ENCODE measurements at places on chromosomes 16 and 17.

DNA sequence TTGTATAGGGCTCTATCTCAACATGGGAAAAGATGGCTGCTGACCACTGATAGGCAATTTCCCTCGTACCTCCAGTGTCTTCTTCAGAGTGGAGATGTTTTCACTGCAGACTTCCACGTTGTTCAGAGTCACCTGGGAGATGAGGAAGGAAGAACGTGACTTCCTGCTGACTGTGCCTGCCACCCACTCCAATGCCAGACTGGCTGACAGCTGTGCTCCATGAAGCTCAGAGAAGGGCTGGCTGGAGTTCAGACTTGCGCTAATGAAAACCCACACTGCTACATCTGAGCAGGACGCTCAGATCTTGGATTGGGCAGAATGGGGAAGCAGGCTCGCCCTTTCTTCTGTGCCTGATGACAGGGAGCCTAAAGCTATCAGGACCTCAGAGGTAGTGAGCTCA is 33.1 kb downstream of the COG4 start:
- no peak for DNase-seq

DNA sequence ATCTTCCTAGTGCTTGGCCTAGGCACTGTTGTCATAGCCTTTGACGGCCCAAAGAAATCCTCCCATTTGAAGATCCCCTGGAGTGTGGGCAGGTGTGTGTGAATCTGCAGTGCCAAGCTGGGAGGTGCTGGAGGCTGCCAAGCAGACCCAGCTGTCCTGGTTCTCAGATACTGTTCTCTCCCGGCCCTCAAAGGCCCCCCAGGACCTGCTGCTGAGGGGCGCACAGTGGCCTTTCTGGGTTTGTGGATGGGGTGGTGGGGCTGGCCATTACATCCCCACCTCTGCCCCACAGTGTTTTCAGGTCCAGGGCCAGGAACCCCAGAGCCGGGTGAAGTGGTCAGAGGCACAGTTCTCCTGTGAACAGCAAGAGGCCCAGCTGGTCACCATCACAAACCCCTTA is 60.5 kb downstream of the MRC2 start:
- DNase-seq: no peak

- DNase-seq: no peak
Observed at GRCh38 chr17:10754861-10755591, 25.2 kb upstream of the TMEM220 start.

- no peak for DNase-seq
Observed at GRCh38 chr16:30567991-30568638, 3.4 kb downstream of the ZNF688 start.

- no peak for DNase-seq
Observed at GRCh38 chr17:81037798-81038733, 3.1 kb downstream of the BAIAP2 start.

DNA sequence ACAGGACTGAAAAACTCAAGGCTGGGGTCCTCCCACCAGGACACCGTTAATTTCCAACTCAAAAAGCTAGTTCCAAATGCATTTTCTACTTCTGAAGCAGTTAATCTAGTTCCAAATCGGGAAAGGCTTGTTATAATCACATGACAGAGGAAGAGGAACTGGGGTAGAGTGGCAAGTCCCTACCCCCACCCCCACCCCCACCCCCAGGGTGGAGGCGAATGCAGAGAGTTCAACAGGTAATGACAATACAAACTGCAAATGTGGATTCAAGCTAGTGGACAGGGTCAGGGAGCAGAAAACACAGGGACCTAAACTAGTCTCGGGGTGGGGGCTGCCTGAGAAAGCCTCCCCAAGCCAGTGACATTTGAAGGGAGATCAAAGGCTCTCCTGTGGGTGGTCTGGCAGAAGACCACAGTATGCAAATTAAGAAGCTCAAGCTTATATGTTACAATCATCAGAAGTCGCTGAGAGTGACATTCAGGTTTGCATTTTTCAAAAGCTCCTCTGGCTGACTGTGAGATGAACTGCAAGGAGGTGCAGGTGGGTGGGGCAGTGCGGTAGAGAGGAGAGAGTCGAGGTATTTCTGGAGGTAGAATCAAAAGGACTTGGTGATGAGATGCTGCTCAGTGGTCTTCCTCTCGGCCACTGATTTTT is 56.4 kb upstream of the SLC25A19 start:
- no peak for DNase-seq

DNA sequence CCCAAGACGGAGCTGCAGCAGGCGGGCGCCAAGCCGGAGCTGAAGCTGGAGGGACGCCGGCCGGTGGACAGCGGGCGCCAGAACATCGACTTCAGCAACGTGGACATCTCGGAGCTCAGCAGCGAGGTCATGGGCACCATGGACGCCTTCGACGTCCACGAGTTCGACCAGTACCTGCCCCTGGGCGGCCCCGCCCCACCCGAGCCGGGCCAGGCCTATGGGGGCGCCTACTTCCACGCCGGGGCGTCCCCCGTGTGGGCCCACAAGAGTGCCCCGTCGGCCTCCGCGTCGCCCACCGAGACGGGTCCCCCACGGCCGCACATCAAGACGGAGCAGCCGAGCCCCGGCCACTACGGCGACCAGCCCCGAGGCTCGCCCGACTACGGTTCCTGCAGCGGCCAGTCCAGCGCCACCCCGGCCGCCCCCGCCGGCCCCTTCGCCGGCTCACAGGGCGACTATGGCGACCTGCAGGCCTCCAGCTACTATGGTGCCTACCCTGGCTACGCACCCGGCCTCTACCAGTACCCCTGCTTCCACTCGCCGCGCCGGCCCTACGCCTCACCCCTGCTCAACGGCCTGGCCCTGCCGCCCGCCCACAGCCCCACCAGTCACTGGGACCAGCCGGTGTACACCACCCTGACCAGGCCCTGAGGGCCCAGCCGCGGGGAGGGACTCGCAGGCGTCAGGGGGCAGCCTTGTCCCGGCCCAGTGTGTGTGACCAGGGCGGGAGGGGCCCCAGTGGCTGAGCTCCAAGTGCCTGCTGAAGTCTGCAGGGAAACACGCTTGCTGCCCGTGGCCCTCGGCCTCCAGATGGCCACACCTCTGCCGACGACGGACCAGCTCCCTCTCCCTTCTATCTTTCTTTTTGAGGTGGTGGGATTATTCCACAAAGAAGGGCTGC is 3.4 kb downstream of the SOX8 start:
- DNase-seq: no peak

GRCh38 chr16:51359141-51359955 is 208.3 kb upstream of the SALL1 start:
- DNase-seq: no peak

DNA sequence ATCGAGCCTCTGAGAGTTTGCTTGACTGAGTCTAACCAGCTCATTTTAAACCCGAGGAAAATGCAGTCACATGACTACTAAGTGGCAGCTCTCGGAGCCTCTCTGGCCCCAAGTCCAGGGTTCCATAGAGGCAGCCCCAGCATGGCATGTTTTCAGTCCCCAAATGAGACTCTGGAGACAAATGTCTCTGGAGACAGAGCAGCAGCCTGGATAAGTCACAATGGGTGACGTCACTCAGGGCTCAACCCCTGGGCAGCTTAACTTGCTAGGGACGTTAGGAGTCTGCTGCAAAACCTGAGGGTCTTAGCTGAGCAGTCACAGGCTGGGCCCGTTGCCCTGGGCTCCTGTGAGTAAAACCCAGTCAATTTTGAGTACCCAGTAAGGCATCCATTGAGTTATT is 6.9 kb upstream of the STH start:
- no peak for DNase-seq

DNA sequence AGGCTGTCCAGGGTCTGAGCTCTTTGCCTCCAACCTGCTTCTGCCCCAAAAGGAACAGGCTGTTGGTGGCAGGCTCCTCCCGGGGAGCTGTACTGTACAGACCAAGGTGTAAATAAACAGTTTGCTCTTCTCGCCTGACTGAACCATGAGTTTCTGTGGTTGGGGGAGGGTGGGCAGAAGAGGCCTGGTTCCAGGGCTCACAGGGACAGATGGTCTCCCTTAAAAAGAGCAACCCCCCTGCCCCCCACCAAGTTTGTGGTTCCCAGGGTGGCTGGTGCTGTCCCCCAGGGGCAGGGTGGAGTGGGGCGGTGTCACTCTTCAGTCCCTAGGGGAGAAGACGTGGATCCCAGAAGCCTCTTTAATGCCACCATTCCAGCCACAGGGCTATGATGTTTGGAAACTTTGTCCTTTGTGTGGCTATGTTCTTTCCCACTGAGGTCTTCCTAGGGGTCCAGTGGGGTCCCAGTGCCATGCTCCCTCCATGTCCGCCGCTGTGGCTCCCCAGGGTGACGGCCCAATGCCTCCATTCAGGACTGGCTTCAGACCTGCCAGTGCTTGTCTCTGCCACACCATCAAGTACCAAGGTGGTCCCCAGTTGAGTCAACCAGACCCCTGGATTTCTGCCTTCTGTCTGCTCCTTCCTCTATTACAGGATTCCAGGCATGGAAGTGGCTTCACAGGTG is 146.7 kb downstream of the RAB11FIP4 start:
- DNase-seq: no peak

- no peak for DNase-seq
Observed at GRCh38 chr17:29212681-29213121, 32.5 kb upstream of the MYO18A start.

- no peak for DNase-seq
Observed at GRCh38 chr16:66372898-66373155, 6.3 kb downstream of the CDH5 start.

DNA sequence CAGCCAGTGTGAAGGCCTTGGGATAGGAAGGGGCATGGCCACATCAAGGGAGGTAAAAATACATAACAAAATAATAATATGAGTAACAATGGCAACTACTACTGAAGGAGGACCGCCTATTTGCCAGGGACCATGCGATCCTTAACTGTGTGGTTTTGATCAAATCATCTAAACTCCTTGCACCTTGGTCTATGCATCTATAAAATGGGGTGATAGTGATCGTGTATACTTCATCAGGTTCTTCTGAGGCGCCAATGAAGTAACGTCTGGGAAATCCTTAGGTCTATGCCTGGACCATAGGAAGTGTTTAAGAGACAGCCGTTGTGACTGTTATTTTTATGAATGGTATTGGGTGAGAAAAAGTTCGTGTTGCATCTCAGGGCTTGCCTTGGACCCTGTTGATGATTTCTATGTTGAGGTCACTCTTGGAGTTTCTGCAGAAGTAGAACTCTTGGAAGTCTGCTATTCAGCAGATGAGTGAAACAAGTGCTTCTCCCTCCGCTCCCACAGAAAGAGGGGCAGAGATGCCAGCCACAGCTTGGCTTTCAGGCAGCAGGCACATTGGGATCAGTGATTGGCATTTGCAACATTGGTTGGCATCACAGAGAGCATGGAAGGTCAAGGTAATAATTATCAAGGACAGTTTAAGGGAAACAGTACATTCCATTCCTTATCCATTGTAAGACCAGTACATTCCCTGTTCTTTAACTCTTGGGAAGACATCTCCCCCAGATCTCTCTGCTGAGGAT is 63.1 kb downstream of the PRKCB start:
- no peak for DNase-seq

- DNase-seq: no peak
Observed at GRCh38 chr17:77273397-77274085, 132.8 kb downstream of the SEC14L1 start.

GRCh38 chr16:56279132-56279531 is 87.8 kb downstream of the GNAO1 start:
- no peak for DNase-seq

- no peak for DNase-seq
Observed at GRCh38 chr16:48445782-48446533, 60.7 kb upstream of the SIAH1 start.

GRCh38 chr17:34542700-34543336 is 36.6 kb upstream of the TMEM132E start:
- DNase-seq: peak; percentile 40
